ENCODE measurements at places on chromosomes 2 and 18. TPM values are rescaled to one million over a fixed set of nuclear protein-coding genes. Genes with fewer than 3 reads are reported as not detected.

DNA sequence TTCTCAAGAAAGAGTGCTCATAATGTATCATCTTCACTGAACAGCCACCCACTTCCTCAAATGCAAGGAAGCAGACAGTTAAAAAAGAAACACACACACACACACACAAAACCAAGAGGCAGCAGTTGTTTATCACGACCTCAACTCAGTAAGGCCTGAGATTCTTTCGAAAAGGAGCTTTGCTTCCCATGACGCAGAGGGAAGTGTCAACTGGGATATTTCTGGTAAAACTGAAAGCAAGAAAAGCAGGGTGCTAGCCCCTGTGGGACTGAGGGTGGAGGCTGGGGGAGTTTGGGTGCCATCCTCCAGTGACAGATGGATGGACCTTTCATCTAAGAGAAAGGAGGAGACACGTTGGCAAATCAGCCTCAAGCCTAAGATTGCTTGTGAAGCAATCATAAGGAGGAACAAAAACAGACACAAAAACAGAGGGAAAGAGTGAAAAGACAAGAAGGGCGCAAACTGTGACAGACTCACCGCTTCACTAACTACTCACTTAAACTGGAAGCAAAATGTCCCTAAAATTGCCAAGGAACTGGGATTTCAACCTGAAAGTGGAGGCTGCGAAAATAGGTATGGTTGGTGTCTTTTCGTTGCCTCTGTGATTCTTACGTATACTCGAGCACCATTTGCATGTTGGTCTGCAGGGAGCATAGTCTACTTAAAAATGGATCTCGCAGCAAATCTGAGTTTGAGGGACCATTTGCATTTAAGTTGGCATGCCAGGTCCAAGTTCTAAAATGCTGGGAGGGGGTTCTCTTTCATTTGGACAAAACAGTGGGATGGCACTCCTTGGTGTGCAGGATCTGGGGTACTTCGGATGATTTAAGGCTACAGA, at the start of gene ARHGAP25:
TSS of gene ARHGAP25 (plus strand) at position 124 of the 838 bp plus-strand sequence. CDS start at position 513, 389 bp downstream.
- peaks cover 14% of the 10 kb centered on the region for H3K27me3 ChIP-seq
- no peak within 1 kb of the TSS for H3K4me3 ChIP-seq
- no peak for DNase-seq
- H3K4me1 ChIP-seq = no peaks in the 10 kb centered on the region
- H3K27ac ChIP-seq = no peak within 1 kb of the TSS
- no peaks in the 10 kb centered on the region for H3K36me3 ChIP-seq

Gene GCG
- total RNA-seq = not detected

Gene GPR45
- not detected for total RNA-seq

DNA sequence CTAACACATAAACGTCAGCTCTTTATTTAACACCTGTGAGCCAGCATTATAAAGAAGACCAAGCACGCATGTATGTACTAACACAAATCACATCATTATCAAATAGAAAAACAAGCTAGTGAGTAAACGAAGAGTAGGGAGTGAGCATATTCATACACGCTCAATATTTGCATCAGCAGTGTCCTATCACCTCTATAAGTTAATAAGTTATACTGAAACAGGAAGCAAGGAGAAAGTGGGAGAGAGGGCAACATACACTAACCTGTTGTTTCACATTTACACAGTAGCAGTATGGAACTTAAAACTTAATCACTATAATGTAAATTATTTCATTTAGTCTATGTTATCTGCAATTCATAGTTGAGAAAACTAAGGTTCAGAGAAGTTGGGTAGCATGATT, 321.5 kb upstream of the TANK start:
- DNase-seq = no peak
- no peak overlapping the region for H3K4me3 ChIP-seq
- H3K27ac ChIP-seq = no peak overlapping the region
- H3K36me3 ChIP-seq = no peaks in the 10 kb centered on the region
- H3K27me3 ChIP-seq = no peaks in the 10 kb centered on the region

Gene FOSL2
- total RNA-seq = 83.5 TPM

Gene C1QL2
- not detected for total RNA-seq

GRCh38 chr2:216606551-216607276, 26.5 kb upstream of the IGFBP2 start:
- H3K4me3 ChIP-seq = no peak overlapping the region
- H3K27me3 ChIP-seq = 0 out of 2 replicates have a peak, but pooled peaks cover 9% of the 10 kb centered on the region
- H3K36me3 ChIP-seq = no peaks in the 10 kb centered on the region
- H3K4me1 ChIP-seq = no peaks in the 10 kb centered on the region

Gene ANKRD53
- total RNA-seq = not detected

Gene C2orf81
- 3.5 TPM for total RNA-seq

Gene INHBB
- total RNA-seq = 3.4 TPM

GRCh38 chr2:3838348-3838747, 135.0 kb downstream of the DCDC2C start:
- no peak overlapping the region for H3K4me3 ChIP-seq
- H3K36me3 ChIP-seq = no peaks in the 10 kb centered on the region
- H3K4me1 ChIP-seq = no peaks in the 10 kb centered on the region
- DNase-seq = no peak
- H3K27me3 ChIP-seq = peaks cover 17% of the 10 kb centered on the region

Gene DSC2
- total RNA-seq = not detected

- no peak overlapping the region for H3K4me3 ChIP-seq
- no peak for DNase-seq
- H3K4me1 ChIP-seq = no peaks in the 10 kb centered on the region
Measured at GRCh38 chr18:24170360-24170759, 31.5 kb downstream of the CABYR start.

DNA sequence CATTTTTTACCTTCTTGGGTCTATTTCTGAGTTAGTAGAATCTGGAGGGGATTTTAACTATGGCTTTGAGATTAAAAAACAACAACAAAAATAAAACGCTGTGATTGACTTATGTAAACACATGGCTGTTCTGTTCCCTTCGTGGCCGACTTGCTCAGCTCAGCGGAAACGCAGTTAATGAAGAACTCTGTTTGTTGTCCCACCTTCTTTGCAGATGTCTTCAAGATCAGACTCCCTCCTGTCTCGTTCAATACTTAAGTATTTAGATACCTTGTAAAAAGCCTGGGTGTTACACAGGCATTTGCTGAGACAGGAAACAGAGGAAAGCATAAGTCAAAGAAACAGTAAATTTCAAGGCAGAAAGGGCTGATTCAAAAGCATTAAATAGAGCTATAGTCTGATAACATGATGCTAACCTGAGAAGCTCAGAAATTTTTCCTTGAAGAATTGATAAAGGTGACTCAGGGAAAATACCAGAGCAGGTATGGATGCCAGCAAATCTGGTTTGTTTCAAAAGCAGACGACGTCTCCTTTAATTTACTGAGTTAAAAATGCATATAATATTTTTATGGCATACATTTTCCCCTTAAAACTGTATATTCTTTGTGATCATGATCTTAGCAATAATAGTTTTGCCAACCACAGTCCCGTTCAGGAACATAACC, 21.7 kb upstream of the POLI start:
- H3K4me3 ChIP-seq = no peak overlapping the region
- no peaks in the 10 kb centered on the region for H3K36me3 ChIP-seq
- H3K27me3 ChIP-seq = no peaks in the 10 kb centered on the region
- DNase-seq = no peak
- no peak overlapping the region for H3K27ac ChIP-seq

DNA sequence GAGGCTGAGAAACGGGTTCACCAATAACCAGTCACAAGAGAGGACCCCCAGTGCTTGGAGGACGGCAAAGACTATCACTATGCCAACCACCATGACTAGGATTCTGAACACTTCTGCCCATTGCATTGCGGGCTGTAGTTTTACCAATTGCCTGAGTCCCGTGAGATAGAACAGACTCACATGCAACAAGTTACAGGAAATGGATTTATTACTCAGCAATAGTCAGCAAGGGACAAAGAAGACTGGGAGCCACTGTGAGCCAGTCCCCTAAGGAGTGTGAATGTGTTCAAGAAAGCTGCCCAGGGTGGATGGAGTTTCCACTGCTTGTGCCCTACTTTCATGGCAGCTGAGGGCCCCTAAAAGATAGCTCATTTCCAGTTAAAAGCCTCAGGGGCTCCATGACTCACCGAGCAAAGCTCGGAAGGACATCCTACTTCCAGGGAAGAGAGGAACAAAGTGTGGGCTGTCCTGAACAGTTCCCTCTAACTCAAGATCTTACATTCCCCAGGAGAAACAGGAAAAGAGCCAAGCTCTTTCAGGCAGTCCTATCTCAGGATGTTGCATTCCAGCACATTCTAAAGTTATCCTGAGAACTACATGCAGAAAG, 54.4 kb downstream of the SLC4A3 start:
- peak; percentile 18 for DNase-seq
- H3K36me3 ChIP-seq = no peaks in the 10 kb centered on the region
- no peak overlapping the region for H3K27ac ChIP-seq
- peaks cover 4% of the 10 kb centered on the region for H3K27me3 ChIP-seq

GRCh38 chr2:121080013-121080772, 204.8 kb downstream of the TFCP2L1 start:
- no peaks in the 10 kb centered on the region for H3K36me3 ChIP-seq
- peaks cover 11% of the 10 kb centered on the region for H3K27me3 ChIP-seq
- no peak overlapping the region for H3K27ac ChIP-seq
- no peak overlapping the region for H3K4me3 ChIP-seq

Gene TMEM247
- total RNA-seq = not detected

DNA sequence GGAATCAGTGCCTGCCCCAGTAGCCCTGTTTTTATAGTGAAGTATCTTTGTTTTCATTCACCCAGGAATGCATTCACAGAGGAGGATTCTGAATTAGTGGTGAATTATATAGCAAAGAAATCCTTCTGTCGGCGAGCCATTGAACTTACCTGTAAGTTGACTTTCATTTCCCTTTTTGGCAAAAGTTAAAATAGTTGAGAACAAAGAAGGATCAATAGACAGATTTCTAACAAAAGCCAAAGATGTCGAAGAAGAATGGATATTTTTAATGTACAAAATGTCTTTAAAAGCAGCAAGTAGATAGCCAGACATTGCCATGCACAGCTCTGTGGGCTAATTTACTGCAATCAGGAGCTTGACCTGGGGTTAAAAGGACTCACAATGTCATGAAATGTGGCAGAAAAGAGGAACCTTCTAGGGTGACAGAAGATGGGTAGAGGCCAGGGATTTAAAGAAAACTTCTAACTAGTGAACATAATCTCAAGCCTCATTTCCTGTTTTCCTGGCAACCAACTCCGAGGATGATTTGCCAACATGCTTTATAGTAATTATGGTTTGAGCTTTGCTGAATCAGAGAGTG, 53.8 kb upstream of the TMEM87B start:
- H3K36me3 ChIP-seq = no peaks in the 10 kb centered on the region
- no peaks in the 10 kb centered on the region for H3K27me3 ChIP-seq
- H3K4me3 ChIP-seq = no peak overlapping the region
- H3K4me1 ChIP-seq = peaks cover 14% of the 10 kb centered on the region

DNA sequence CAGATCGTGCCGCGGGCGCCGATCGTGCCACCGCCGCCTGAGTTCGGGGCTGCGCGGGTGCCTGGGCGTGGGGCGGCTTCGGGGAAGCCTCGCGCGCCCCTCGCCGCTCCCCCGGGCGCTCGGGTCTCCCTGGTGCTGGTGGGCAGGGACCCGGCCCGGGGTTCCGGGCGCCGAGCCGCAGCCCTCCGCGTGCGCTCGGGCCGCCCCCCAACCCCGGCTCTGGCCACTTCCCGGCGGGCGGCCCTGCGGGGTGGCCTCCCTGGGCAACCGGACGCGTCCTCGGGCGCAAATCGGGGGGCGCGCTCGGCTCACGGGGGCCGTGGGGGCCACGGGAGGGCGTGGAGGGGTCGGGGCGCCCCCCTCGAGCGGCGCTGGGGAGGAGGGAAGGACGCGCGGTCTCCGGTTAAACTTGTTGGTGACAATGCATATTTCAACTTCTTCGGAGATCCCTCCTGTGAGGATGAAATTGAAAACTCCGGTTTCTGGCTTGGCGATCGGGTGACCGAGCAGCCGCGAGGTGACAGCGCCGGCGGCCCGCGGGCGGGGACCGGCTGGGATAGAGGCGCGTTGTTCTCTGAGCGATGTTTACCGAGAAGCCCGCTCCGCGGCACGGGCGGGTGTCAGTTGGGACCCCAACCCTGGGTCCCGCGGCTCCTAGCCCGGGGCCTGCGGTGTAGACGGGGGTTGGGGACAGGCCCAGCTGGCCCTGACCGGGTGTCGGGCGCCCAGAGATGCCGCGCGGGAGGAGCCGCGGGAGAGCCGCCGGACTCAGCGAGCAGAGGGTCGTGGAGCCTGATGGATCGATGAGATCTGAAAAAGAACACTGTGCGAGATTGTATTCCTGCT, 676 bp downstream of the SH3BP4 start:
- peak overlapping the region; percentile 93 for H3K4me3 ChIP-seq

GRCh38 chr2:36698993-36699392, 2.5 kb downstream of the VIT start:
- H3K27ac ChIP-seq = no peak overlapping the region
- no peaks in the 10 kb centered on the region for H3K27me3 ChIP-seq
- no peaks in the 10 kb centered on the region for H3K36me3 ChIP-seq
- peaks cover 17% of the 10 kb centered on the region for H3K4me1 ChIP-seq

Gene UGT1A9
- not detected for total RNA-seq

Gene ELAC1
- total RNA-seq = 4.8 TPM

DNA sequence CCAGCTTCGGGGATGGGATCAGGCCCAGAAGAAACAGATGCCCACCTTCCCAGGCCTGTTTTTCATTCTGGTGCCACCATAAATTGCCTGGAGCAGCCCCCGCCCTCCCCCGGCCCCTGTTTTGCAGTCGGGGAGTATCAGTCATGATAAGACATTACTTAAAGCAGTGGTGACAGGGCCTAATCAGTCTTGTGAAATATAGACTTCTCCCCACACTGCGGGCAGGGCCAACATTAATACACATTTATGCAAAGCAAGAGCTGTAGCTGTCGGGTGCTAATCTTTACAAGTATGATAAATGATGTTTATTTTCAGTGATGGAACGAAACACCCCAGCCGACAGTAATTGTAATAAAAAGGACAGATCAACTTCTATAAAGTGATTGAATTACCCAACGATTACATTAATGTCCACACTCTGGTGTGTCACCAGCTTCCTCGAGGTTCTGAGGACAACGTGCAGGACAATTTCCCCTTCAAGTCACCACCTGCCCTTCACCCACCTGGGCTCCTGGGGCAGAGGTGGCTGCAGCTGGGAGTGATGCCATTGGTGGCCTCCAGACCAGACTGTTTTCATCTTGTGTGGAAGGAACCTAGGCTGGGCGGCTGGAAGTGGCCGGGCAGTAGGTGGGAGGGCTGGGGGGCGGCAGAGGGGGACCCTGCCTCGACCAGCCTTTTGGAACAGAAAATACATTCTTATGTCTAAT, 226.0 kb downstream of the TFCP2L1 start:
- H3K27me3 ChIP-seq = peaks cover 13% of the 10 kb centered on the region
- DNase-seq = no peak
- no peak overlapping the region for H3K27ac ChIP-seq
- peaks cover 8% of the 10 kb centered on the region for H3K4me1 ChIP-seq
- no peaks in the 10 kb centered on the region for H3K36me3 ChIP-seq

GRCh38 chr2:200905618-200906296, 16.6 kb downstream of the NIF3L1 start:
- no peak overlapping the region for H3K4me3 ChIP-seq
- H3K36me3 ChIP-seq = peaks cover 16% of the 10 kb centered on the region
- DNase-seq = peak; percentile 86
- H3K27ac ChIP-seq = no peak overlapping the region

DNA sequence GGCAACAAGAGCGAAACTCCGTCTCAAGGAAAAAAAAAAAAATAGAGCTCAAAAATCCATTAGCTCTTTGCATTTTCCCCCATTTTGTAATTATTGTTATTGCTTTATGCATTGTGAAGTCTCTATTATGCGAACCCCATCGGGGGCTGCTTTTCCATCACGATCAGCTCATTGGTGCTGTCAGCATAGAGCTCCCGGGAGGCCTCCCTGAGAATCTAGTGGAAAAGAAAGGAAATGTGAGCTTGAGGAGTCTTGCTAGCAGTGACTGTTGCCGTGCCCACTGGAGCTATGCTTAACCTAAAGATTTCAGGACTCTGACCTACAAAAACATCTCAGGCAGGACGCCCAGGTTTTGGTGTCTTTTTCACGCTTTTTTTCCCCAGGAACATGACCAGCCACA, 102.6 kb upstream of the NDUFV2 start:
- no peak for DNase-seq
- H3K27me3 ChIP-seq = no peaks in the 10 kb centered on the region
- no peak overlapping the region for H3K27ac ChIP-seq
- H3K4me1 ChIP-seq = peaks cover 21% of the 10 kb centered on the region
- no peak overlapping the region for H3K4me3 ChIP-seq

Gene PTPRN
- 50.5 TPM for total RNA-seq
